AG04450 (cell line): ENCODE measurements at places on chromosomes 13 and 19.

GRCh38 chr19:32355309-32355708 is 9.9 kb downstream of the ZNF507 start:
- no peak for DNase-seq

- DNase-seq: no peak
Observed at GRCh38 chr13:113730831-113731191, 28.2 kb upstream of the TMEM255B start.

- no peak for DNase-seq
Observed at GRCh38 chr19:54461210-54461609, 2.4 kb downstream of the LENG9 start.

- DNase-seq: no peak
Observed at GRCh38 chr13:113527272-113527958, 36.9 kb upstream of the DCUN1D2 start.

DNA sequence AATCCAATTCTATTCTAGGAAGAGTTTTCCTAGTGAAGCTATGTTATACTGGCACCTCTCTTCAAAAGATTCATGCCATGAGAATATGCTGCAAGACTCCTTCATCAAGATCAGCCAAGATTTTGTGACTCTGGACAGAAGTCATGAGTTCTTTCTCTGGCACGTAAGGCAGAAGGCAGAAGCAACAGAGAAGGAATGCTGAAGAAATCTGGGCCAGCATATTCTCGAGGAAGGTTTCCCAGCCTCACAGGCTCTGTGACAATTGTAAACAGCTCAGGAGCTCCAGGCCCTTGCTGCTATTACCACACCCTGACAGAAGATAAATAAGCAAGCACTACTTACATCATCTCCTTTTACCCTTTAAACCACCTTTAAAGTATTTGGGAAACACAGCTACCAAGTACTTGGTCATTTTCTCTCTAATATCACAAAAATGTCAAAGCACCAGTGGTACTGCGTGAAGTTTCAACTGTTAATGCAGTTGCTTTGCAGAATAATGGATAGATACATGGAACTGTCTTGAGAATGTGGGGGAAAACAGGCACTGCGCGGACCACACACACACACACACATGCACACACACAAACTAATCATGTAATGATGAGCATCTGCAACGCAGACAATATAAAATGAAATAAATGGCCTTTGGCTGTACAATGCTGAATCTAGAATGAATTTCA is 55.4 kb downstream of the INTS6 start:
- peak; percentile 44 for DNase-seq

- peak; percentile 2 for DNase-seq
Observed at GRCh38 chr13:85828094-85828684, 29.0 kb upstream of the SLITRK6 start.

- no peak for DNase-seq
Observed at GRCh38 chr19:42175952-42176648, 41.4 kb downstream of the DEDD2 start.

- DNase-seq: no peak
Observed at GRCh38 chr13:99465454-99465853, 35.8 kb upstream of the TM9SF2 start.

GRCh38 chr19:51458051-51458645 is at the start of gene SIGLEC8:
Gene SIGLEC8 (minus strand): TSS chr19:51458454. CDS start chr19:51458387, 67 bp downstream.
- DNase-seq: no peak

- no peak for DNase-seq
Observed at GRCh38 chr13:66237411-66238062, 992.6 kb downstream of the PCDH9 start.

DNA sequence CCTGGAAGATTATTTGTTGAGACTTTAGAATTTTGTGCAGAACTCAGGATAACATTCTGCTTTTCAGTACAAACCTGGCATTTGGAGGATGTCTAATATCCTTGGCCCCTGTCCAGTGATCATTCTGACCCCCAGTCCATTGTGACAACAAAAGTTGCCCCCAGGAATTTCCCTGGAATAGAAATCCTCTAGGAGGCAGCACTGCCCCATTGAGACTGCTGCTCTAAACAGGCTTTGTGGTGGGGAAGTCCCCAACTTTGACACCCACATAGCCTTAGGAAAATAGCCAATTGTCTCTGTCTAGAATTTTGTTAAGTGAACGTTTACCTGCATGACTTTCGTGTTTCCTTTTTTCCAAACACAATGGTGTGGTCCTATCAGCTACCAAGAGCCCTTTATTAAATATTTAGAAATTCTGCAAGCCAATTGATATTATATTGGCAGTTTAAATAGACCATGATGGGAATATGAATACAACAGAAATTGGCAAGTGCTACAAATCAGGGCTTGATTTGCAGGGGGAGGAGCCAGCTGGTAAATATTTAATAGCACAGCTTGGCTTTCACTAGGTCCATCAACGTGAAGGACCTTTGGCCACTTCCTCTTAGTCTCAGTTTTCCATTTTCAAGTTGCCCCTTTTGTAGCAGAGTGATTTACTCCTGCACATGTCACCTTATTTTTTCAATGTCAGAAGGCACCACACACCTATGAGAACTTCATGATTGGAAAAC is 451.7 kb downstream of the EFNB2 start:
- no peak for DNase-seq

DNA sequence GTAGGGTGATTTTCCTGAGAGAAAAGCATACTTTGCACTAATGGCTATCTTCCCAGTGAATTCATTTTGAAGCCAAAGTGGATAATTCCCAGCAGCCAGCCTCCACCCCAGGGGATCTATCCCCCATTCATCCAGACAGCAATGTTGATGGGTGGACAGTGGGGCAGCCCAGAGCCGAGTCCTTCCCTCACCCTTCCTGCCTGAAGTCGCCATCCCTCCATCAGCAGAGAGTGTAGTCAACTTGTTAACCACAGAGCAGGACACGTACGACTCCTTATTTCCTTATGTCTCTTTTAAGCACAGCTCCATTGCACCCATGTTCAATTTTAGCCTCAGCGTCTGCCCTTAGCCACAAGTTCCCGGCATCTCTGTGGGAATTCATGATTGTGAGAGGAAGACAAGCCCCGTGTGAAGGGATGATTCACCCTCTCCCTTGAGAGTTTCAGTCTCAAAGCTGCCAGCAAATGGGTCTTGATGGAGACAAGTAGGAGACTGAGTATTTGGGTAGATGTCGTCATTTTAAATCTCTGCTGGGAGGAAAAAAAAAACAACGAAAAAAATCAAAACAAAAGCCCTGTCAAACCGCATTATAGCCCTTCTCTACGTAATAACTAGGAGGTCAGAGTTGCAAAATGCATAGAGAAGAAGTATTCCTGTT is 58.3 kb upstream of the MEDAG start:
- DNase-seq: peak; percentile 93

DNA sequence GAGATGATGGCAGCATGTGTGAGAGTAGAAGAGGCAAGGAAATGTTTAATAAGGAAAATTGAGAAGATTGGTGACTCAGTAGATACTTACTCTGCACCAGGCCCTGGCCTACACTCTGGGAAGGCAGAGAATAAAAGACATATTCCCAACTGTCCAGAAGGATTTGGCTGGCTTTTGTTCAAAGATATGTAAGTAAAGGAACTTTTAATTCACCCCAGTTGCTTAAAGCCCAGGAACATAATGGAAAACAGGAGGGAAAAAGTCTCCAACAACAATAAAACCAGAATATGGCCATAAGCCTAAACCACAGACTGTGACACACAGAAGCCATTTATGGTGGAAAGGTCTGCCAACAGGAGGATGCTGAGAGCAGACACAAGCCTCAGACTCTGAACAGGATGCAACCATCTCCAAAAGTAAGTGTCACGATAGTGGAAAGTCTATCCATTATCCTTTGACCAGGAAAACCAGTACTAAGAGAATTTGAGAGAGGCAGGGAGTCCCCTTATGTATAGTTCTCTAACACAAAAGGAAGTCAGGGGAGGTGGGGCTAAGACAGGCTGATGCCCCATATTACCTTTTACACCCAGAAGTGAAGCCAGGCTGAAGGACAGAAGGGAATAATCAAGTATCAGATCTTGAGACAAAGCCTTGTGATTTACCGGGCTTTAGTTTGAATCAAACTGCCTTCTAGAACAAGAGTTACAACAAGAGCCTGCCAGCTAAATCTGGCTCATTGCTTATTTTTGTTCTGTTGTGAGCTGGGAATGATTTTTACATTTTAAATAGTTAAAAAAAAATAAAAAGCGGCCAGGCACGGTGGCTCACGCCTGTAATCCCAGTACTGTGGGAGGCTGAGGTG is 169.5 kb upstream of the STARD13 start:
- DNase-seq: no peak

DNA sequence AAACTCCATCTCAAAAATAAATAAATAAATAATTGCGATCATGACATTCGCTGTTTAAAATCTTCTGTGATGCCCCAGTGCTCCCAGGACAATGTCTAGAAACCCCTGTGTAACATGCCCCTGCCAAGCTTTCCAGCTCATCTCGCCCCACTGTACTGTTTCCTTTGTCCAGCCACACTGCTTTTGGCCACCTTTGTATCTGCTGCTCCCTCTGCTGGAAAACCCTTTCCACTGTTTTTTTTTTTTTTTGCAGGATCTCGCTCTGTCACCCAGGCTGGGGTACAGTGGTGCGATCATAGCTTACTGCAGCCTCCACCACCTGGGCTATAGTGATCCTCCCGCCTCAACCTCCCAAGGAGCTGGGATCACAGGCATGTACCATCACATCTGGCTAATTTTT is 7.5 kb downstream of the PLAUR start:
- DNase-seq: no peak

GRCh38 chr13:73535341-73535740 is 476.5 kb downstream of the KLF5 start:
- no peak for DNase-seq

GRCh38 chr19:42285541-42285941 is 16.4 kb upstream of the PRR19 start:
- DNase-seq: no peak

- DNase-seq: peak; percentile 10
Observed at GRCh38 chr13:49366841-49367240, 77.0 kb downstream of the CAB39L start.

DNA sequence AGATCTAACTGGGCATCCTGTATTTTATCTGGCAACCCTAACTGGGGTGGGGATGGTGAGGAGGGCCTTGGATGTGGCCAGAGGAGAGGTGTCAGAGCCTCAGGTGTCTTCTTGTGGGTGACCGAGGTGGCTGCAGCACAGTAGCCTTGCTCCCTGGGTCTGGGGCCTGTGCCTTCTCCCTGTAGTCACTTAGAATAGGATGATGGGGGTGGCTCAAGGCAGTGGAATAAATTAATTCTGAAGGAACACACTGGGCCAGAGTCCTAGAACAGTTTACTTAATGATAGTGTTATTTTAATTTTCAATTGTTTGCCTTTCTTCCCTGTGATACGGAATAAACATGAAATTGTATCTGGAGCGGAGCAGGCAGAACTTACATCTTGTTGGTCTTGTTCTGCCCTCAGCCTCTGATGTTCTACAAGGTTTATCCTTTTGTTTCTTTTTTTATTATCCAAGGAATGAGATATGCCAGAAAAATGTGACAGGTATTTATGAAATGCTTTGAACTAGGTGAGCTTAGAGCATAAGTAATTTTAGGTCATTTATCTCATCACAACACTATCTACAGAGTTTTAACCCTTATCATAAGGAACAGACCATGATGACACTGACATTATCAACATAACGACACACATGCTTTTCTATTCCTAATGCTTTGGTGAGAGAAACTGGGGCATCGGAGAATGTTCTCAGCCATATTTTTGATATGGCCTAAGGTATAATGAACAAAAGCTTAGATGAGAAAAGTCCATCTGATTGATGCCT is 51.4 kb downstream of the LRCH1 start:
- no peak for DNase-seq

GRCh38 chr13:84645196-84646012 is 763.1 kb upstream of the SLITRK1 start:
- DNase-seq: peak; percentile 26

GRCh38 chr19:7328647-7329046 is 20.1 kb upstream of the ARHGEF18 start:
- DNase-seq: no peak

- DNase-seq: no peak
Observed at GRCh38 chr19:1016647-1017114, 4.2 kb downstream of the TMEM259 start.
